NCI-H1105 treated with DMSO at 0.1 percent for 48 hours (cell line): ENCODE measurements at places on chromosomes 16 and 17.

- DNase-seq = peak; percentile 23
Measured at GRCh38 chr16:20849589-20850390, 43.5 kb downstream of the REXO5 start.

DNA sequence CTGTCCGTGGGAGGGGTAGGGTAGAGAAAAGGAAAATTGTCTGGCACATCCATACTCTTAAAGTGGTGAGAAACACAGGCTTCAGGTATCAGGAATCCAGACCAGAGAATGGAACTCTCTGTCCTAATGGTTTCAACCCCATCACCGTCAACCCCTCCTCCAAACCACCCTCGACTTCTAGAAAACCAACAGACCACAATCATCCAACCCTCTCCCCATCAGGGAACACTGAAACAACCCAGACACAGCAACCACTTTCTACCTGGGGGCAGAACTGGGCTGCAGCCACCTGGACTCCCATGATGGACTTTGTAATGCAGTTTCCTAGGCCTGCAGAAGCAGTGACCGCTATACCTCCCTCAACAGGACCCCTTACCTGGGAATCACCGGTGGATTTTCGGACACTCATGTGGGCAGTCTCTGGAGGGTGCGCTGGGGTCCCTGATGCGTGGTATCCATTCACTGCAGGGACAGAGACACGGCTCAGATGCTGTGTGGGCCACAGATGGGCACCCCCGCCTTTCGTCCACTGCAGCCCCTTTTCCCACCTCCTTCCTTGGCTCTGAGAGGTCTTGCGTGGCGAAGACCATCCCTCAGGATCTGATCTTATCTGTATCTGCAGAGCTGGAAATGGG, 64.3 kb upstream of the RCVRN start:
- DNase-seq = no peak

DNA sequence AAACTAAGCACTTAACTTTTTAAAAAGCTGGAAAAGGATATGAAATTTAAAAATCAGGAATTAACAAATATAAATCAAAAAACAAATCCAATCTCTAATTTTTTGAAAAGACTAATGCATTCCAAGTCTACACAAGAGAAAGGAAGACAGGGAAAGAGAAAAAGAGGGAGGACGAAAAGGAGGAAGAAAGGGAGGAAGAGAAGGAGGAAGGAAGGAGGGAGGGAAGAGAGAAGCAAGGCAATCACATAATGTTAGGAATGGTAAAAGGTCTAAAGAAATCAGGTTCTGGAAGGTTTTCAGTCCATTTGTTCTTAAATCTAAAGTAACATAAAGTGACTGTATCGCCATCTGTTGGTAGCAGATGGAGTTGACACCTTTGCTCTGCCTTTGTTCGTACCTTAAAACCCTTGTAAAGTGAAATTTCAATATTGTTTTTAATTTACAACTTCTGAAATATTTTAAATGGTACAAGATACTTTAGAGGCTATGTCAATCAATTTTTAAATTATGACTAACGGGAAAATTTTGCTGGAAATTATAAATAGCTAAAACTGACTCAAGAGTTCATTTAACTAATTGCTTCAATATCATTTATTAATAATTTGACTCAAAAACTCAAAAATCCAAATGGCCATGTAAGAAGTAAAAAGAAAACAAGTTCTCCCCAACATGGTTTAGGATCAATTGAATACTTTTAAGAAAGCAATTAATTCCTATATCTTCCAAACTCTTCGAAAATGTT, 20.4 kb upstream of the CDYL2 start:
- peak; percentile 40 for DNase-seq

DNA sequence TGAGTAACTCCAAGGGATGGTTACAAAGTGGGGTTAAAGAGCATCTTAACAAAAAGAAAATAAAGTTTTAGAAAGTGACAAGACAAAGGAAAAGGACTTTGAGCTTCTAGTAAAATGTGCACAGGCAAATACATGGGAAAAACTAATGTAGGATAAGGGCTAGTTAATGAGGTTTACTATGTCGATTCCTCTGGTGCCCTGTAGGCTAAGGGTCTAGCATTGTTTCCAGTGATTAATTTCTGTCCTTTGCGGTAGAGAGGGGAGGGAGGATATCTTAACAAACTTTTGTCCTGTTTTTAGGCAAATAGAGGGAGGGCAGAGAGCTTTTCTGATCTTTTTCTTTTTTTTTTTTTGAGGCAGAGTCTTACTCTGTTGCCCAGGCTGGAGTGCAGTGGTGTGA, 96.6 kb upstream of the SIAH1 start:
- no peak for DNase-seq

DNA sequence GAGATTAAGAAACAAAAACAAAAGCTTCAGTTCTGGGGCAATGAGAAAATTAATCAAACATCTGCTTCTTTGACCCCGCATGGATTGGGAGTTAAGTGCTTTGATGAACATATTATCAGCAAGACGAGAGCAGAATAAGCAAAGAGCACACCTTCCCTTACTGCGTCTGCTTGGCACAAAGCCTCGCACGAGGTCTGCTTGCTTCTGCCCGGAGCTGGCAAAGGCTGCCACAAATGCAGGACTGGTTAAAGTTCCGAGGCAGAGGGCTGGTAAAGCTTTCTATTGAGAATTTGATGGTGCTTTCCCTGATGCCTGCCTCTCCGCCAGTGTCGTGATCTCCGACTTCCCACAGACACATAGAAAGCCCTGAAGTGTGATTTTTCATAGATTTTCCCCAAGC, 17.0 kb downstream of the VAT1L start:
- DNase-seq = no peak

- no peak for DNase-seq
Measured at GRCh38 chr17:45222996-45223538, 1.4 kb downstream of the FMNL1 start.

DNA sequence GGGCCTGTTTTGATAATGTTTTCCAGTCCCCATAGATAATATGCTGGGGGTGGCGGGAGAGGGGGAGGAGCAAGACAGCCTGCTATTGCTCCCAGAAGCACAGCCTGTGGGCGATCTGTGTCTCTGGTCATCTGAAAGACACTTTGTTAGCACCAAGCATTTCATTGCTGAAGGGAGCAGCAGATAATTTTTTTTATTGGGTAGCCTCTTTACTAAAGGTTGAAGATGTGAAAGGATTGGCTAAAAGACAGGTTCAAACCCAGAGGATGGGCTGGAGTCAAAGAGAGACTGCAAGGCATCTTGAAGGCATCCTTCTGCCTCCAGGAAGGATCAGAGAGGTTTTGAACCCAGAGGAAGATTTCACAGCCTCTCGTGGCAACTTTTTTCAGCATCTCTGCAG, 60.6 kb downstream of the C17orf67 start:
- DNase-seq = no peak

DNA sequence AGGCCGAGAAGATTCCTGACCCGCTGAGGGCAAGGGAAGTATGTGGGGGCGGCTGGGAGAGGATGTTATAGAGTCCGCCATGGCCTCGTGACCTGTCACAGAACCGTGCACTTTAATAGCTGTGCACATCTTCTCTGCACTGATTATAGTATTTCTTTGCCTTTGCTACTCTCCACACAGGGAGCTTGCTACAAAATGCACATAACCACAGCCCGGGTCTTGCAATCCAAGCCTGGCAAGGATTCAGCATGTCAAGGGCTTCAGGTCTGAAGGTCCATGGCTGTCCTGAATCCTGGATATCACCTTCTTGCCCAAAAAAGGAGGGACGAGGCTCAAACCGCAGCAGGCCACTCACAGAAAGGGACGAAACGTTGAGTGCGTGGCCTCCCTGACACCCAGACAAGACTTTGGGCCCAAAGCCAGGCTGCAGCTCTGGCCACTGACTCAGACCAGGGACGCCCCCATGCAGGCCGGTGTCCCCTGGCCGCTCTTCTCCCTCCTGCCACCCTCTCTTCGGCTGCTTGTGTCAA, 43.7 kb downstream of the USP22 start:
- DNase-seq = no peak

DNA sequence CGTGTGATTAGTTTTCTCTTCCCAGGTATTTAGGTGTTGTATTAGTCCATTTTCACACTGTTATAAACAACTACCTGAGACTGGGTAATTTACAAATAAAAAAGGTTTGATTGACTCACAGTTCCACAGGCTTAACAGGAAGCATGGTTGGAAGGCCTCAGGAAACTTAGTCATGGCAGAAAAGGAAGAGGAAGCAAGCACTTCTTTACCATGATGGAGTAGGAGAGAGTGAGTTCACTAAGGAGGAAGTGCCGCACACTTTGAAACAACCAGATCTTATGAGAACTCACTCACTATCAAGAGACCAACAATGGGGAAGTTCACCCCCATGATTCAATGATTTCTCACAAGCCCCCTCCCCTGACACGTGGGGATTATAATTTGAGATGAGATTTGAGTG, 1343.7 kb upstream of the GOT2 start:
- no peak for DNase-seq

DNA sequence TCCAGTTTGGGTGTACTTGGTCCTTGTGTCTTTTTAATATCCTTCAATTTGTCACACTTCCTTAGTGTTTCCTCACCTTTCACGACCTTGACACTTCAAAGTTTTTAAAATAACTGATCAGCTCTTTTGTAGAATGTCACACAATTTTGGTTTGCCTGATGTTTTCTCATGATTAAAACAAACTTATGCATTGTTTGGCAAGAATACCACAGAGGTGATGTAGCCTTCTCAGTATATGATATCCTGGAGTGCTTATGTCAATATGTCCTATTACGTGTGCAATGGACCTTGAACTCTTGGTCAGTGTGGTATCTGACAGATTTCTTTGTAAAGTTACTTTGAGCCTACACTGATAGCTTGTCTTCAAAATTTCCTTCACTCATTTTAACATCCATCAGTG, 297.4 kb downstream of the CNTNAP4 start:
- DNase-seq = no peak

DNA sequence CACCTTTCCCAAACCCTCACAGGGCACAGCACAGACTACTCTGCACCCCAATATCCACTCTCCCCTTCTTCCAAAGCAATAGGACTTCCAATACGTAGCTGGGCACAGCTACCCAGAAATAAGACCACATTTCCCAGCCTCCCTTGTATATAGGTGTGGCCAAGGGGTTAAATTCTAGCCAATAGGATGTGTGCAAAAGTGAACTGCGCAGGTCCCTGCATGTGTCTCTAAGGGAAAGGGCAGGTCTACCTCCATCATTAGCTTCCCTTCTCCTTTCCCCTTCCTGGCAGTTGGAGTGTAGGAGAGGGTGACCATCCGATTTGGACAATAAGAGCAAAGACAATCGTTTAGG, 25.5 kb upstream of the SNN start:
- no peak for DNase-seq

GRCh38 chr17:74770498-74771318, 5.4 kb downstream of the NAT9 start:
- DNase-seq = peak; percentile 8

- DNase-seq = no peak
Measured at GRCh38 chr16:57883953-57884654, 81.8 kb upstream of the KIFC3 start.

DNA sequence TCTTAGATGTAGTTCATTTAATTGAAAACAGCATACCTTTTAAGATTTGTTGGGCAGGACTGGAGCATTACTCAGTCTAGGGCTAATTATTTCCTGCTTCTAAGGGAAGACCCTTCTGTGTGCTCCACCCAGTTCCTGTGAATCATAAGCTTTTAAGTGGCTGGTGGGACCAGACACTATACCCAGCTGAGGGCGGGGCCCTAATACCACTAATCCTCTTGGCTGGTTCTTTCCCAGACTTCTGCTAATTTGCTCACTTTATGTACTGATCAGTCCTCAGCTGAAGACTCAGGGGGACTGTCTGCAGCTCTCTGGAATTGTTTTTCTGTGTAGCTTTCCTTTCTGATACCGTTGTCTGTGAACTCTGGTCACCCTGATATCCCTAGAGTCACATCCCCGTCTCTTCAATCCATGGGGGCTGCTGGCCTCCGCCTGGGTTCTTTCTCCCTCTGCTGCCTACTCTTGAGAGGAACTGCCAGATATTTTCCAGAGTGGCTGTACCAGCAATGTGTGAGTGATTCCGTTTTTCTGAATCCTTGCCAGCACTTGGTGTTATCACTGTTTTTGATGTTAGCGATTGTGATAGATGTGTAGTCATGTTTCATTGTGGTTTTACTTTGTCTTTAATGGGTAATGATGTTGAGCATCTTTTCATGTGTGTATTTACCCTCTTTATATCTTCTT, 35.1 kb downstream of the MFSD11 start:
- no peak for DNase-seq

GRCh38 chr16:86359571-86359970, 150.8 kb upstream of the FOXF1 start:
- no peak for DNase-seq

DNA sequence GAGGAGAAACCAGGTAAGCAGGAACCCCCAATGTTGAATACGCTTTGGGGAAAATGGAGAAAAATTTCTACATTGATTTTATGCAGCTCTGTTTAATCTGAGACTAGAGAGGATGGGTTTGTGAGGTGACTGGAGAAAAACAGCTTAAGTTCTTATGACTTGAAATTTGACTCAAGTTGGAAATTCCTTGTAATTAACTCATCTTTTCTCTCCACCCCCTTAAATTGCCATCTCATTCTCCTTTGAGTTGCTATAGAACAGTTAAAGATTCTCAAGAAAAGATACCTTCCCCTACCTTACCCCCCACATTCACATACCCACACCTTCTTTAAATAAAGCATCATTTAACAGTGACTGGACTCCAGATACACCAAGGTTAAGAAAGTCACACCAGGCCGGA, 24.2 kb downstream of the ZNRF1 start:
- DNase-seq = no peak

DNA sequence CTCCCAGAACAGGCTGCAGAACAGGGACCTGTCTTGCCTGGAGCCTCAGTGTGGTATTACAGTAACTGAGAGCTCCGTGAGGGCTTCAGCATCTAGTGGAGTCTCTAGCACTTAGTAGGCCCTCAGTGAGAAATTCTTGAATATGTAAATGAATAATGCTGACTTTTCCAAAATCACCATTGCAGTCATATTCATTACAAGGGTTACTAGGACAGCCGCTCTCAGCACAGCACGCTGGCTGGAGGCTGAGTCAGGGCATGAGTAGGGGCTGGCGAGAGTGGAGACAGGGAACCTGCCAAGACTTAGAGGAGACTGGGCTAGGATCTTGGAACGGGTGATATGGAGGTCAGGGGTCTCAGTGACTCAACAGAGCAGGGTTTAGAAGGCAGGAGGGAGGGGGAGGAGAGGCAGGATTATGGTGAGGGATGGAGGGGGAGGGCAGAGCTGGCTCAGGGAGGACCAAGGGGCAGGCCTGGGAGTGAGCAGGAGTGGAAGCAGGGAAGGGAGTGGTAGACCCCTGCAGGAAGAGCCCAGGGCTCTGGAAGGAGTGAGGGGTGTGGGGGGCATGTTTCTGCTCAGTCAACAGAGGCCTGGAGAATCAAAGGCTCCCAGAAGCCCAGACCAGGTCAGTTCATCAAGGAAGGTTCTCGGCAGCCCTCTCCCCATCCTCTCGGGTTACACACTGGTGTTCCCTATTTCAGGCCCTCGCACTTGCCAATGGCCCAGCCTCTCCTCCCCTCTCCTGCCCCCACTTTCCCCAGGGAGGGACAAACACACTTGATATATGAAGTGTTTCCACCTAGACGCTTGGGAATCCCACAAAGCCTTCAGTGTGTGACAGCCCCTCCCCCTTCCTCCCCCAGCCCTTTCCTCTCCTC, 42.3 kb downstream of the FZD2 start:
- no peak for DNase-seq
